ENCODE measurements at places on chromosomes 1 and 21.

- peak; percentile 12 for DNase-seq
Measured at GRCh38 chr1:53681977-53682685, 56.8 kb downstream of the GLIS1 start.

GRCh38 chr21:33059380-33059841, 10.5 kb upstream of the OLIG1 start:
- peak; percentile 1 for DNase-seq

DNA sequence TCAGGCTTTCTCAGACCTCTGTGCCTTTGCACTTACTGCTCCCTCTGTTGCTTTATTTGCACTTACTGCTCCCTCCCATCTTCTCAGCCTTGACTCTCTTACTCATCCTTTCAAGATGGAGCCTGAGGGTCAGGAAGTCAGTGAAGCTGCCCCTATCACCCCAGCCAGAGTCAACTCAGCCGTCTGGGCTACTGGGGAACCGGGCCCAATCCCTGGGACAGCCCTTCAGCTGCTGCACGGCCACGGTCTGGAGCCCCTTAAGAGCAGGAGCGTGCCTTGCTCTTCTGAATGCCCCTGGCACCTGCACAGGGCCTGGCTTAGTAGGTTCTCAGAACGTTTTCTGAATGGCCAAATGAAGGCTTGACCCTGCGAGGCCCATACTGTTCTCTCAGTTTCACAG, 244.4 kb downstream of the FOXD2 start:
- no peak for DNase-seq

DNA sequence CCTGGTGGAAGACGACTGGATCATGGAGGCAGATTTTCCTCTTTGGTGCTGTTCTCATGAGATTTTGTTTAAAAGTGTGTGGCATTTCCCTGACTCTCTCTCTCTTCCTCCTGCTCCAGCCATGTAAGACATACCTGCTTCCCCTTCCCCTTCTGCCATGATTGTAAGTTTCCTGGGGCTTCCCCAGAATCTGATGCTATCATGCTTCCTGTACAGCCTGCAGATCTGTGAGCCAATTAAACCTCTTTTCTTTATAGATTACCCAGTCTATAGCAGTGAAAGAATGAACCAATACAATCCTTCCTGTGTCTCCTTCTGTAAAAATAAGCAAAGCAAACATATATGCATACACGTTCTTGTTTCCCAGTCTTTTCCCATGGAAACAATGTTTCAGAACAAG, 273.2 kb downstream of the DYRK1A start:
- no peak for DNase-seq

DNA sequence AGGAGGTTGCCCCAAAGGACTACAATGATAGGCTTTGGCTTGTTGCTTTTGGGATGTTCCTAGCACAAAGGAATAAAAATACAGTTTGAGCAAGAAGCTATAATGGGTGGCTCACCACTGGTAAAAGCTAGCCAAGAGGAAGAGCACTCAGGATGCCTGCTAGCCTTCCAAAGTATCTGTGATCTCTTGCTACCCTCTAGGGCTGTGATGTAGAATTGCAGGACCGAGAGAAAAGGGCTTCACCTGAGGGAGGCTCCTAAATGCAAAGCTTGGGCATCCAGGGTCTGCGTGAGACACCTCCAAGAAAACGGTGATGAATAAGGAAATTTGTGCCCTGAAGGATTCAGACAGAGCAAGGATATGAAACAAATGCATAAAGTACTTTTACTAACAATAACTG, 17.7 kb downstream of the IVL start:
- no peak for DNase-seq

DNA sequence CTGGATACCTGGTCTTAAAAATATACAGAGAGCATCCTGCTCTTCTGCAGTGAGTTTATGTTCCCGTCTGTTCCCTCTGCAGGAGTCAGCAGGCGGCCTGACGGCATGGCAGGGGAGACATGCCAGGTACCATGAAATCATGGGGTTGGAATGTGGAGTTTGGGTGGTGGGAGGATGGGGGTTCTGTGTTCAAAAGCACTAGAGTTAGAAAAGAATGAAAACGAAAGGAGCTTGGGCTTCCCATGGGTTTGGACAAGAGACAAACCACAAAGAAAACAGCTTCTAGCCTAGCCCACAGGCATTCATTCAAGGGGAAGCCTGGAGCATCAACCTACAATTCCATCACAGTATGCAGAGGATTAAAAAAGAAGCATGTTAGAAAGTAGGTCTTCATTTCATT, 59.9 kb downstream of the WARS2 start:
- DNase-seq, result no peak

DNA sequence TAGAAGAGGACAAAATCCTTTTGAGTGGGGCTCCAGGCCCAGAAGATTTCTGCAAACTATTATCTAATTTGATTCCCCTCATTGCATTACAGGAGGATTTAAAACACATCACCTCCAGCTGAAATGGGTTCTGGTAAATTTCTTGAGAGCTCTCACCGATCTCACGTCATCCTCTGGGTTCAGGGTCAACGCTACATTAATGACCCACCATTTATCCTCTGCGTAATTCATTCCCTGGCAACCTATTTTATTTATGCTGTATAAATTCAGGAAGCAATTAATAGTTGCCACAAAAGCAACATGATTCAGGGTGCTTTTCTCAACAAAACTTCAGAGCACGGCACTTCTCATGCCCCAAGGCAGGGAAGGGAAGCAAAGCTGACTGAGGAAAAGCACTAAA, 38.9 kb downstream of the LMX1A start:
- no peak for DNase-seq

- no peak for DNase-seq
Measured at GRCh38 chr1:162722036-162722435, 68.5 kb upstream of the HSD17B7 start.

- DNase-seq, result no peak
Measured at GRCh38 chr1:229619002-229619401, 6.9 kb downstream of the TAF5L start.

GRCh38 chr1:158564608-158565007, 5.8 kb downstream of the OR6P1 start:
- no peak for DNase-seq

- DNase-seq, result no peak
Measured at GRCh38 chr1:214993419-214993818, 89.1 kb upstream of the KCNK2 start.

DNA sequence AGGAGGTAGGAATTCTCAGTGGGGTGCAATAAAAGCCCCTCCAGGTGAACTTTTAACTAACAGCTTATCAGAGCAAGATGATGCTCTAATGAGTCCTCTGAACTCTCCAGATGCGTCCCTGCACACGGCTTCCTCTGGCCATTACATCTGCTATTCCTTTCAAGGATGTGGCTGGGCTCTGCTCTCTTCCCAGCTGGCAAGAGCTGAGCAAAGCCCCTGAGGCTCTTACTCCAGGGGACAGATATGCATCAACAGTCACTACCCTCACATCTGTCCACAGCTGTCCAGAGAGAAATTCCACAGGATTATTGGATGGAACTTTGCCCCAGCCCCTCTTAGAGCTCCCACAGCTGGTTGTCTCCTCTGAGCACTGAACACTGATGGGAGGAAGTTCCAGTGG, 267.8 kb downstream of the C1orf94 start:
- no peak for DNase-seq

GRCh38 chr1:6953216-6953615, 168.0 kb downstream of the CAMTA1 start:
- no peak for DNase-seq

DNA sequence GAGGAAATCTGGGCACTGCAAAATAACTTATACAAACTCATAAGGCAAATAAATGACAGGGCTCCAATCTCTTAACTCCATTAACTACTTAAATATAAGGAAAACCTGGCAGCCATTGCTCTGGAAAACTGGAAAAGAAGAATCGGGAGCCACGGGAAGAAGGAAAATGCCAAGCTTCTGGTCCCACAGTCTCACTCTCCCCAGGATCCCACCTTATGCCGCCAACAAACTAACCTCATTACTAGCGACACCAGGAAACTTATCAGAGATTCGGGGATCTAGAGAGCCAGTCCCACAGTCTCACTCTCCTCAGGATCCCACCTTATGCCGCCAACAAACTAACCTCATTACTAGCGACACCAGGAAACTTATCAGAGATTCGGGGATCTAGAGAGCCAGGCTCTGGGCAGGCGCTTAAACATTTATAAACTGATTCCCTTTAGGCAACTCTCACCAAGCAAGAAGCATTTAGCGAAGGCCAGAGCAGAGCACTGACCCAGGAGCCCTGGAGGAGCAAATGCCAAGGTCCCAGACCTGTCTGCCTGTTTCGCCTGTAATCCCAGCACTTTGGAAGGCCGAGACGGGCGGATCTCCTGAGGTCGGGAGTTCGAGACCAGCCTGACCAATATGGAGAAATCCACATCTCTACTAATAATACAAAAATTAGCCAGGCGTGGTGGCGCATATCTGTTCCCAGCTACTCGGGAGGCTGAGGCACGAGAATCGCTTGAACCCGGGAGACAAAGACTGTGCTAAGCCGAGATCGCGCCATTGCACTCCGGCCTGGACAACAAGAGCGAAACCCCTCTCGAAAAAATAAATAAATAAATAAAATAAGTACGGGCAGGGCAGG, 720 bp downstream of the PSMB2 start:
- no peak for DNase-seq

GRCh38 chr1:159274631-159275030, 27.5 kb upstream of the FCER1A start:
- DNase-seq, result no peak

- no peak for DNase-seq
Measured at GRCh38 chr1:156691191-156691590, 14.0 kb upstream of the NES start.

GRCh38 chr1:63454269-63454668, 68.8 kb downstream of the ITGB3BP start:
- DNase-seq, result no peak

DNA sequence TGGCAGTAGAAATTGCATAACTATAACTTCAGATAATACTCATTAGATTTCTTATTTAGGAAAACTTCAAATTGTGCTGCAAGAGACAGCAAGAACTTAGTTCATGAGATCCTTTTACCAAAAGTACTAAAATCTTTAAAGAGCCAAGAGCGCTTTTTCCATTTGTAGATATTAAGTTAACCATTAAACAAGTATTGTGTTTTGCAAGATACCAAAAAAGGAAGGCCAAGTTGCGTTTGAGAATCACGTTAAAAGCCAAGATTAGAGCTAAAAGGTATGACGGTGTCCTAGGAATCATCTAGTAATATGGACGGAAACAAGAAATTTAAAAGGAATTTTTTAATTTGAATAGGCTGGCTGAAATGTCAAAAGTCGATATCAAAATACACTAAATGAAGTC, 361.3 kb upstream of the LYPLAL1 start:
- DNase-seq, result no peak

- DNase-seq, result no peak
Measured at GRCh38 chr1:178847396-178847849, 23.5 kb downstream of the ANGPTL1 start.

DNA sequence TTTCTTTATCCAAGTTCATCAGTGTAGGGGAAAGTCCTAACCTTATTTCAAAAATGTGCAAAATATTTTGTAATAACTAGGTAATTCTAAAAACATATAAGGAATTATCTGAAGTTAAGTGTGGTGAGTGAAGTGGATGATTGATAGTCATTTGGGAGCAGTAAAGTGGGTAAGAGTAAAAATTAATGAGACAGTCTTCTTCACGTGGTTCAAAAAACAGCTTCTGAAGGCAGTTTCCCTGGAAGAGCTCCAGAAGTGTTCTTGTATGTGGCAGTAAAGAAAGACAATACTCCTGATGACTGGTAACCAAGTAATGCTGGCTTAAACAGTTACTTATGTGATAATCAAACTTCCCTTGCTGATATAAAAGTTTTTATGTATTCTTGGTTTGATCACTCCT, 50.3 kb downstream of the LEPR start:
- DNase-seq, result no peak

DNA sequence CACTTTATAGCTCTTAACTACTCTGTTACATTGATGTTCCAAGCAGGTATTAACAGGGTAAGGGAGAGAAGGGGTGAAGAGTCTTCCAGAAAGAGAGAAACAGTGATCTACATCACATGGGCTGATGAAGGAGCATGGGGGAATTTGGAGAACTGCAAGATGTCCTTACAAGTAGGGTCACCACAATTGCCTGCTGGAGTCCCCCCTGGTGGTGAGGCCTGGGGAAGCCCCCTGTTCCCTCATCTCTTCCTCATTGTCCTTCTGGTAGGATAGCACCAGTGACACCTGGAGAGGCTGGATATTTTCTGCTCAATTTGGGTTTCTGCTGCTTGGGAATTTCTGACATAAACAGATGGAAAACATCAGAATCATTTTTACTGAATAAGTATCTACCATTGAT, 126.6 kb downstream of the RUNX1 start:
- no peak for DNase-seq

DNA sequence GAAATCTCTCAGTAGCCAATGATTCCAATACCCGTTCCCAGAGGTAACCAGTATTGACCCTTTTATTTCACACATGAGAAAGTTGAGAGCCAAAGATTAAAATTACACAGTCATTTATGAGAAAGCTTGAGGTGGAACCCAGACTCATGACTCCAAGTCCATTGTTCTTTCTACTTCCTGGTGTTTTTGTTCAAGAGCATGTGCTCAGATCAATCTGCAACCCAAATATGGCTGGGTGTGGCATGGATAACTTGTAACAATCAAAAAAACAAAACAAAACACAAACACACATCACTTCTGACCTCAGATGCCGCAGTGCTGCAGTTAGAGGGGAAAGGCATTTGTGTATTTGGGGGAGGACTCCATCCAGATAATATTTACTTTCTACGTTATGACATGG, 18.7 kb upstream of the ABCD3 start:
- DNase-seq, result no peak

DNA sequence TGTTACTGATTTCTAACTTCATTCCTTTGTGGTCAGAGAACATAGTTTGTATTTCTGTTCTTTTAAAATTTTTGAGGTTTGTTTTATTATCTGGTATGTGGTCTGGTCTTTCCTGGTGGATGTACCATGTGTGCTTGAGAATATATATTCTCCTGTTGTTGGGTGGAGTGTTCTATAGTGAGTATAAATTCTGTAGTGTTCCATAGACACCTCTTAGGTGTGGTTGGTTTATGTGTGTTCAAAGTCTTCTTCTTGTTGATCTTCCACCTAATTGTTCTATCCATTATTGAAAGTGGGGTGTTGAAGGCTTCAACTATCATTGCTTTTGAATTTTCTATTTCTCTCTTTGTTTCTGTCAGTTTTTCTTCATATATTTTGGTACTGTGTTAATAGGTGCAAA, 20.1 kb downstream of the PPP2R5A start:
- no peak for DNase-seq

GRCh38 chr1:196690582-196690981, 38.7 kb downstream of the CFH start:
- no peak for DNase-seq

- no peak for DNase-seq
Measured at GRCh38 chr1:168894397-168894903, 165.4 kb upstream of the DPT start.

GRCh38 chr1:35894656-35895055, 11.6 kb downstream of the AGO1 start:
- no peak for DNase-seq
